ENCODE measurements at places on chromosomes 12 and 14.

- DNase-seq: no peak
These were observed 39.0 kb downstream of the CHST11 start for GRCh38 chr12:104495786-104496185.

GRCh38 chr12:112029301-112029700, 16.1 kb downstream of the ERP29 start:
- DNase-seq: no peak

DNA sequence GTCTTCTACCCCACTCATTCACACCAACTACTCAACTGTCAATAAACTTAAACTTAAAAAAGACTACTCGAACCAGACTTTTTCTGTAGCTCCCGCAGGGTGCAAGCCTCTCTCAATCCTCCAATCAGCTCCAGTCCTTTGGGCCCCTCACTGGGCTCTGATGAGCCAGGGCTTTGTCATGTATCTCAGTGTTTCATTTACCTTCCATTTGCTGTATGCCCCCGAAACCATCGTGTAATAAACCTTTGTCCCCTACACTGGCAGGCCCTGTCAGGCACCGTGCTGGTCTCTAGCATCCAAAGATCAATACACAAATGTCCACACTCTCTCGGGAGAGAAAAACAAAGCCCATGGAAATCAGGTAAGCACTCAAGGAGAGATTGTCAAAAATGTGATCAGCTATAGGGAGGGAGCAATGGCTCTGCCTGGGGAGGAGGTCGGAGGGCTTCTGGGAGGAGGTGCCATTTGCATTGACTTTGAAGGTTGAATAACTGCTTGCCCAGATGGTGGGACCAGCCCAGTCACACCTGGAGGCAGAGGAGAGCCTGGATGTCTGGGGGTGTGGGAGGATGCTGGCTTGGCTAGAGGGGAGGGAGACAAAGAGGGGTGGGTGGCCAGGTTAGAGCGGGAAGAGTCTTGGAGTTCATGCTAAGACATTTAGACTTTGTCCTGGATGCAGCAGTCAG, 42.1 kb upstream of the DICER1 start:
- DNase-seq: no peak

DNA sequence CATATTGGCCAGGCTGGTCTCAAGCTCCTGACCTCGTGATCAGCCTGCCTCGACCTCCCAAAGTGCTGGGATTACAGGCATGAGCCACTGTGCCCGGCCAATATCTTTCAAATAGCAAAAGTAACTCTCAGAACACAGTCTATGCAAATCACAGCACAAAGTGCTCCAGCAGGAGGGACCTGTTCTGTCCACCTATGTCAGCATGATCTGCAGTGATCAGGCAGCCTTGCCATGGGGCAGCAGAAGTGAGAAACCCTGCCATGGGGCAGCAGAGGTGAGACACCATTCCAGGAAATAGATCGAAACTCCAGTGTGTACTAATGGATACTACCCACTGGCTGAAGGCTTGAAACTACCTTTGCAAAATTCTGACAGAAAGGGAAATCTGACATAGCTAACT, 78.5 kb upstream of the EIF5 start:
- DNase-seq: no peak

GRCh38 chr12:25759752-25760151, 198.7 kb upstream of the RASSF8 start:
- DNase-seq: no peak

GRCh38 chr14:95818581-95818980, 58.1 kb upstream of the TUNAR start:
- DNase-seq: no peak

DNA sequence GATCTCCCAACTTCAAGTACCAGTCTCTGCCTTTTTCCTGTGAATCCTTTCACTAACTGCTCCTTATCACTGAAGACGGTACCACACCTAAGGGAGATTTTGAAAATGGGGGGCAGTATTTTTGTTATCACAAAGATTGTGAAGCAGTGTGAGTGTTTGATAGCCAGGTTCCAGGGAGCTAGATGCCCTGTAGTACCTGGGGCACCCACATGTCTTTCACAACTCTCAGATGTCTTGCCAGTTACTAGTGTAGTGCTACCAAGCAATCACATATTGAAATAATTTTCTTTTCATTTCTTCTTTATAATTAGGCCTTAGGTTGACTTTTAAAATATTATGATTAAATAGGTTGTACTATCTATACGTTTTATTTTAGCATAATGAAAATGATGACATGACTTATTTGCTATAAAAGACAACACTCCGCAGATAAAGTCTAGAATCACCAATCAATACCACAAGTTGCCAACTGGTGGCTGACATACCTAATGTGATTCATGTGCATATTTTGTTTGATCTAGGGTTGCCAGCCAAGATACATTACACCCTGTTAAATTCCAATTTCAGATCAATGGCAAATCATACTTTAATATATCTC, 215.9 kb downstream of the EXOC5 start:
- DNase-seq: no peak

DNA sequence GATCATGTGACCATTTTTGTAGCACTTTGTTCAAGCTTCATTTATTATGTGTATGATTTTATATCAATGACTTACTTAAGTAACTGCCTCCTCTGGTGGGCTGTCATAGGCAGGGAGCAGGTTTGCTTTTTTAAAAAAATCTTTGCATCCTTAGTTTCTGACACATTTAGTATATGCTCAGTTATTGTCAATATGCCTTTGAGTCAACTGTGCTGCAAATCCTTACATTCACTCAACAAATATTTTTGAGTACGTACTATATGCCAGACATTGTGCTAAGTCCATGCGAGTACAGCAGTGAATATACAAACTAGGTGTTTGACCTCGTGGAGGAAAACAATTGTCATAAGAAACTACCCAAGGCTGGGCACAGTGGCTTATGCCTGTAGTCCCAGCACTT, 4.4 kb upstream of the ANAPC5 start:
- DNase-seq: no peak

DNA sequence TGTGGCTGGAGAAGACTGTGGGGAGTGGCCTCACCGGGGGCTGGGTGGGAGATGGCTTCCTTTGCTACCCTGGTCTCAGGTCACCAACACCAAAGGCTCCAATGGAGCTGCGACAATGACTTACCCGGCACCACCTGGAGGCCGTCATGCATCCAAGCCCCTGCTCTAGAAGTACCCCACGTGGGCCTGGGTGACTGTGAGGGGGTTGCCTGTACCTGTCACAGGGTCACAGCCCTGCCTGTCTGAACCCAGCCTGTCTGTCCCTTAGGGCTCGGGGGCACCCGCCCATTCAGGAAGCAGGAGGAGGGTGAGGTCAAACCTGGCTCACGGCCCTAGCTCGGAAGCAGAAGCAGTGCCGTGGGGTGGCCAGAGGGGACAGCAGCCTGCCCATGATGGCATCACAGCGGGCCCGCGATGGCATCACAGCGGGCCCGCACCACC, 18.9 kb downstream of the ABCB9 start:
- DNase-seq: no peak

DNA sequence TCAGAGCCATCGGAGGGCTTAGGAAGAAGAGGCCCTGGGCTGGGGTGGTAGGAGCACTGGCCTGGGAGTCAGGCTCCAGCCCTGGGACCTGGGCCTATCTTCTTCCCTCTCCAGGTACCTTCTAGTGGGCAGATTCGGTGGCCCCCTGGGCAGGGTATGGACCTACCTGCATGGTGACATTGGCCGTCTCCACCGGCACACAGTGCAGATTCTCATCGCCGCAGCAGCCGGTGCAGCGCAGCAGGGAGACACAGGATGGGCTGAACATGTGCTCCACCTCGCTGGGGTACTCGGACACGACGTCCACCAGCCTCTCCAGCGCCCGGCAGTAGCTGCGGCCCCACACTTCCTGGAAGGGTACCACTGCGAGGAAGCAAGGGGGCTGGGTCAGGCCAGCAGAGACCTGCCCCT, 6.2 kb downstream of the PGF start:
- DNase-seq: no peak
